Stimulated activated effector memory CD8-positive, alpha-beta T cell treated with anti-CD3 and anti-CD28 coated beads, Interleukin-12 subunit alpha, Interleukin-12 subunit beta, amount 100 ng/mL, for 72 hours (primary cell): ENCODE measurements at places on chromosomes 12 and 14.

DNA sequence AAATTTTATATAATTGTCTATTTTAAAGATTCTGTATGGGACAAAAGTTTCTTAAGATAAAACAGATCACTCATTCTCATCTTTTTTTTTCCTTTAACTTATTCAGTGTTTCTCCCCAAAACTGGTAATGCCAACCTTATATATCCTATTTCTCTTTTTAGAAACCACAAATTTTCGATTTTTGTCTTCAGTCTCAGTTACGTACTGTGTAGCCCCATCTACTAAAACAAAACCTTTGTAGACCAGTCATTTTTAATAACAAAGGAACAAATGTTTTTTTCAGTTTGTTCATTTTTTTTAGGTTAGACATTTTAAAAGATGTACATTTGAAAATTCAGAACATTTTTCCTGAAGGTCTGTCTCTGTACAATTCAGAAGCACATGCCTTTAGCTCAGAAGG lies 18.2 kb downstream of the PNMA1 start:
- DNase-seq: no peak

DNA sequence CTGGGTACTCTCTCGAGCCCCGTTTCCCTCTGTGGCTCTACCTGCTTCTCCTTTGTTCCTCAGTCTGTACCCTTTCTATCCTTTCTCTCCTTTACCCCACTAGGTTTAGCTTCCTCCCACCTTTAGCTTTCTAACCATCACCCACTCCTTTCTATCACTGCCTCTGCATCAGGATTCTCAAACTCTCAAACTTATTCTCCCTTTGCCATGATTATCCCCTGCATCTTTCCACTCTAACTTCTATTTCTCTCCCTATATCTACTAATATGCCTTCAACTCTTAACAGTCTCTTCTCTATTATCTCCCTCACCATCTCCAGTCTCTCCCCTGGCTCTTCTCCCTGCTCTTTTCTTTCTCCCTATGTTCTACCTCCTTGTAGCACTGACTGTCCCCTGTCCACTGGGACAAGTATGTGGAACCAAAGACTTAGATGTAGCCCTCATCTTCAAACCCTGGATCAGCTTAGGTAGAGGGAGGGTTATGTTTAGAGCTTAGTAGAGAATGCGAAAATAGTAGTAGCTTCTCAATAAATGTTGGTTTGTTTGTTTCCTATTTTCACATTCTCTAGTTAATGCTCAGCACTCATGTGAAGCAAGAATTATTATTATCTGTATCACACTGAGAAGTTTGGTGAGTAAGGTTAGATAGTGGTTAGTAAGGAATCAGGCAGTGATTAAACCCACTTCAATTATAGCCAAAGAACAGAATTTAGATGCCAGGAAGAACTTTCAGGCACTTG lies 3.4 kb downstream of the GDF11 start:
- DNase-seq: no peak

DNA sequence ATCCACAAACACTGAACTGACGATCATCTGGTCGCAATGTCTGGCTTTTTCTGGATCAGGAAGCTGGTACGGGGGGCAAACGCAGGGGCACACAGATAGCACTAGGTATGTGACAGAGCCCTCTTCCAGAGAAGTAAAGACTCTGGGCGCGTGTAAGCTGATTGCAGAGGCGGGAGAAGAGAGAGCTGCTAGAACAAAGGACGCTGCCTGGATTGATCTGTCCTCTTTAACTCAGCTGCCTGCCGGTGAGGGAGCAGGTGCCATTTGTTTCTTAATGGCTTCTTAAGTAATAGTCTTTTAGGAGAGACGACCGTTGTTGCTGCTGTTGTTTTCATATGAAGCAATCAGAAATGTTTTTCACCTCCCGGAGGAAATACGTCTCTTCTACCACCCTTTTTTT lies 77.3 kb downstream of the GLT1D1 start:
- no peak for DNase-seq

GRCh38 chr12:45065125-45065626 lies 14.3 kb upstream of the DBX2 start:
- no peak for DNase-seq

DNA sequence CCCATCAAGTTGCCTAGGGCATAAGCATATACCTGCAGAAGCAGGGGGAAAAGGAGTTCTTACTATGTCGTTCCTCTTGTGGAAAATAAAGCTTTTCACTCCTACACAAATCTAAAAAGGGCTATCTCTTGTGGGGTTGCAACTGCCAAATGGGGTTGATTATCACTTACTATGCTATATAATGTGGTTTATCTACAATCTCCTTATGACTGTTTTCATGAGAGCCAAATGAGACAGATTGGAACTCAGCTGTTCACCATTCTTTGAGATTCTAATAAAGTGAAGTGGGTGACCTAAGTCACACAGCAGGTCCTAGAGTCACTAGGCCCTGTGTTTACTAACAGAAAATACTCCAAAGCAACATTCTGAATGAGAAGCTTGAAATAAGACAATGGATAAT lies 47.7 kb downstream of the CIT start:
- no peak for DNase-seq

GRCh38 chr12:34603382-34604035 lies 581.2 kb downstream of the ALG10 start:
- DNase-seq: no peak
